NCI-H524 (cell line): ENCODE measurements at places on chromosomes 7 and 10.

DNA sequence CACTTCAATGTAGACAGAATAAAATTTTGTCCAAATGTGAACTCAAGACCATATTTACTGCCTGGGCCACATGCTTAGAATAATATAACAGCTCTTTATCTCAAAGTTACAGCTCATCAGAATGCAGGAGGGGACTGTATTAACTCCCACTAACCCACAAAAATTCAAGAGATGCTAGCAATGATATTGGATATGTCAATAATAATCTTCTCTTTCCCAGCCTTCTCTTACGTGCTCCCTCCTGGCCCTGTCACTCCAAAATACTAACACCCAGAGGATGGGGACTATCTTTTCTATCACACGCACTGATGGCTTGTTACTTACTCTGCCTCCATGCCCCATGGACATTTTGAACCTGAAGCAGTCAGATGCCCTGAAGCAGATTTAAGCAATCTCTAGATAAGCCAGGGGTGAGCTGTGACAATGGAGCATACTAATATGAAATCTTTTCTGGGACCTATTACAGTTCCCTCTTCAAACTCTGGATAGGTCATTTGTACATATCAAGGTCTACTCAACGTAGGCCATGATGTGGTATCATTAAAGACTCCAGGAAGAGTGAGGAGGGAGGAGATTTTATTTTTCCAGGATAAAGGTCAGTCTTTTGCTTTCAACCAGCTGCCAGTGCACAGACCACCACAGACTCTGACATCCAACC lies 803.0 kb downstream of the GRM8 start:
- DNase-seq: no peak

- no peak for DNase-seq
Measured at GRCh38 chr10:77587416-77587790, 50.2 kb downstream of the KCNMA1 start.

DNA sequence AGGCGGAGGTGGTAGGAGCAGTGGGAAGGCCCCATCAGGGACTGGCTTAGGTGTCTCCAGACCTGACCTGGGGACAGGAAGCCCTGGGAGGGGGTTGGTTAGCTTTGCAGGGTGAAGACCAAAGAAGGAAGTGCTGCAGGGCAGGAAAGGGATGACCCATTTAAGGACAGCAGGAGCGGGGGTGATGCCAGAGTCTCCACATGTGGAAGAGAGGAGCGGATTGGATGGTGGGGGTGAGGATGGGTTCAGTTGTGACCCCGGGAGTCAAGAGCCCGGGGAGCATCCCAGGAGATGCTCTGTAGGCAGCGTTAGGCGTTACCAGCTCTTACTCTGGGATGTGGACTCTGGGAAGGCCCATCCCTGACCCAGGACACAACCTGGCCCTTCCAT lies 3.1 kb upstream of the LDB3 start:
- DNase-seq: no peak

DNA sequence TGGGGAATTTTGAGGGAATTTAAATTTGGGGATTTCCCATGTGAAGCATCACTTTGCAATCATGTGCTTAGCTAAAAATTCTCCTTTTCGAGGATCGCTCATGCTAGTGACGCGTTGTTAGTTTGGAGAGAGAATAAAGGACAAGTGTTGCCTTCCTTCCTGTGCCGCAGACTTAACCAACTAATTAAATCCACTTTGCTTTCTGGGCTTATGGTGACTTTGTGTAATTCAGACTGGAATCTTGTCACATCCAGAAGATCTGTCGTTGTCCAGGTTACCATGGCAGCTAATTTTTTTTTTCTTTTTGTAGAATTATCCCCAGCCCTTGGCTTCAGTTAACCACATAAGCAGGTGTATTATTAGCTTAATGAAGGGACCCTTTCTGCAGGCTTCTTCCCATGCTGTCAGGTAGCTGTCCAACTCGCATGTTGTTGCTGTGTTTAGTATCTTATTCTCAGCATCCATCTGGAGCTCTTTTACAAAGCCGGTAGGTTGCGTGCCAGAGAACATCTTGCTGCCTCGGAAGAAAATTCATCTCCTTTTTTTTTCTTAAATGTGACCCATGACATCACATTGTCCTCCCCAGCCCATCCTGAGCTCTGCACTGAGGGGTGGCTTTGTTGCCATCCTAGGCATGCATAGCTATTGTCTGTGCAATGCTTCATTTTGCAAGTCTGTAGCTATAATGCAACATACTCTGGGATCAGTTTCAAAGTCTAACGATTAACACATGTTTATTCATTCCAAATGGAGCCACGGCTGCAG lies 47.2 kb upstream of the NRP1 start:
- no peak for DNase-seq

- DNase-seq: no peak
Measured at GRCh38 chr7:133807624-133808492, 319.3 kb upstream of the LRGUK start.
